ENCODE measurements at places on chromosomes 11 and 22.
A peak's percentile ranks its signal among the peaks of the same experiment; 100 is the strongest.

- DNase-seq = peak; percentile 5
These were observed 36.5 kb downstream of the NADSYN1 start for GRCh38 chr11:71489311-71490043.

DNA sequence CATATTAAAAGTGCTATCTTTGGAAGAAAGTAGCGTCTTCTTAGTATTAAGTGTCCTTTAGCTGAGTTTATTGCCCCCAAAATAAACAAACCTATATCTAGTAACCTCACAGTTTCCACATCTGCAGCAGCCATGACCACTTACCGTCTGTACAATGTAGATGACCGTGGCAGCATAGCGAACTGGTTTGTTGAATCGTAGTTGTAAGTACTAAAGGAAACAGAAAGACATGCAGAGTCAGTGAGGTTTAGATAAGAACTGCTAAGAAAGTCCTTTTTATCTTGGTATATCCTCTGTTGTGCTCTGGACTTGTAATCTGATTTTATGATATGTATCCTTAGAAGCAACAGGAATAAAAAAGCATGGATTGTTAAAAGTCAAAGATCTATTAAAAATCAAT is 9.4 kb downstream of the SLC5A12 start:
- no peak for DNase-seq

GRCh38 chr11:94638902-94639373 is 71.8 kb downstream of the PIWIL4 start:
- no peak for DNase-seq

DNA sequence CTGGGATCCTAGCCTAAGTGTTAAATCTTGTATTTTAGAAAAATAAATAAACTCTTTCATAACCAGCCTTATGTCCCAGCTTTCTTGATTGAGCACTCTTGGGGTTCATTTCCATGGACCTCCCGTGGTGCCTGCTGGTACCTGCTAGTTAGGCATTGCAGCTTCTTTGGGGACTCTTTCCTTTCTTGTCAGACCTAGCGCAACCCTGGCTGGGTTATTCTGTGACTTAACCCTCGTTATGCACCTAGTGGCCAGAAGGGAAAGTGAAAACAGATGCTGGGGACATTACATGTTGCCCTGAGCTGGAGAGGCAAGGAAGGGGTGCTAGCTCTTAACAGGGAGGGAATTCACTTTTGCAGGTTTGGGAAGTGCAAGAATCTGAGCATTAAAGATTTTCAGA is 46.8 kb downstream of the APIP start:
- no peak for DNase-seq

- peak; percentile 23 for DNase-seq
These were observed 7.0 kb downstream of the SEPTIN3 start for GRCh38 chr22:41976070-41976901.

DNA sequence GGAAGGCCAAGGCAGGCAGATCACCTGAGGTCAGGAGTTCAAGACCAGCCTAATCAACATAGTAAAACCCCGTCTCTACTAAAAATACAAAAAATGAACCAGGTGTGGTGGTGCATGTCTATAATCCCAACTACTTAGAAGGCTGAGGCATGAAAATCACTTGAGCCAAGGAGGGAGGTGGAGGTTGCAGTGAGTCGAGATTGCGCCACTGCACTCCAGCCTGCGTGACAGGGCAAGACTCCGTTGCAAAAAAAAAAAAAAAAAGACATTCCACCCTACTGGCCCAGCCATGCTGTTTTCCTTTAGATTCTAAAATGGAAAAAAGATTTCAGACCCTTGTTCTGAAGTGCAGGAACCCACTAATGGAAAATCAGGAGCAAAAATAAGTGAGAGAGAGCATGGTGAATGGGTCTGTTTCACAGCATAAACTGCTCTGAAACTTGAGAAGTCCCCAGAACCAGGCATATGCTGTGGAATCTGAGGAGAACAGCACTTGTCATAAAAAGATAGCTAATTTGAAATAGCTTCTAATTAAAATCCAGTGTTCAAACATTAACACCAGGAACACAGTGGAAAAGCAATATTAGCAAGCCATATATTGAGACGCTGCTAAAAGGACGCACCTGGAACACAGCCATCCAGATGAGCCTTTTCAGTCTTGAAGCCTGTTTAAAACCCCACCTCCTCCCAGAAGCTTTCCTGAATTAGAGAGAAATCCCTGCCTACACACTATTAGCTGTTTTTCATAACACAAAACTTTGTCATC is 66.3 kb upstream of the CHRM4 start:
- no peak for DNase-seq

GRCh38 chr22:23192133-23192532 is 11.8 kb downstream of the BCR start:
- no peak for DNase-seq

GRCh38 chr11:65378928-65379638 is 3.4 kb downstream of the SLC25A45 start:
- DNase-seq = no peak

- no peak for DNase-seq
These were observed 176.7 kb downstream of the BCR start for GRCh38 chr22:23357053-23357452.

- DNase-seq = no peak
These were observed 181.5 kb downstream of the MAML2 start for GRCh38 chr11:96161307-96162089.

GRCh38 chr11:69718147-69718546 is 14.3 kb upstream of the FGF19 start:
- no peak for DNase-seq

DNA sequence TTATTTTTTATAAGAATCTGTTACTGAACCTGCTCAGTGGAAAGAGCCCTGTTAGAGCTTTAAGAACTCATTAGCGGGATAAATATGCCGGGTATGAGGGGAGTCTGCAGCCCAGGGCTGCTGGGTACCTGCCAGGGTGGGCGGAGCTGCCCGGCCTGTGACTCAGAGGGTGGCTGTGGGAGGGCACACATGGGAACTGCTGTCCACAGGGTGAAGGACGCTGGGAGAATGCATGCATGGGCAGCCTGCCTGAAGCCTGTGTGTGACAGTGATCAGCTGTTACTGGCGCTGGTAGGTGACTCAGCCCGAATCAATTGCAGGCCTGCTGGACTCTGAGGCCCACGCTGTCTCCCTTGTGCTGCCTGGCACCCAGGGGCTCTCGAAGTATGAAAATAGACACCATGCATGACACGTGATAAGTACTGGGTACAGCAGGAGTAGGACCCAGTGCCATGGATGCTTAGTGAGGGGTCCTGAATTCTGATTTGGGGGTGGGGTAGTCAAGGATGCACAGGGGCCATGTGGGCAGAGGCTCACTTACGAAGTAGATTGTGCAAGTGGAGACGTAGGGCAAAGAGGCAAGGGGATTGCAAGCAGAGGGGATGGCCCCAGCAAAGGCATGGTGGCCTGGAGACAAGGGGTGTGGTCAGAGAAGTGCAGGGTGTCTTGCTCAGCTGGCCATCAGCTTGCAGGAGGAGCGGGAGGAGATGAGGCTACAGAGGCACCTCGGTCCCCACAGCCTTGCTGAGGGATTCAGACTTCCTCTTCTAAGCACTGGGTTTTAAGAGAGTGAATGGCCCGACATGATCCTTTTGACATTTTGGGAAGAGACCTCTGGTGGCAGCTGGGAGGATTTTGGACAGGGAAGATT is 36.5 kb downstream of the GRIK4 start:
- DNase-seq = no peak

DNA sequence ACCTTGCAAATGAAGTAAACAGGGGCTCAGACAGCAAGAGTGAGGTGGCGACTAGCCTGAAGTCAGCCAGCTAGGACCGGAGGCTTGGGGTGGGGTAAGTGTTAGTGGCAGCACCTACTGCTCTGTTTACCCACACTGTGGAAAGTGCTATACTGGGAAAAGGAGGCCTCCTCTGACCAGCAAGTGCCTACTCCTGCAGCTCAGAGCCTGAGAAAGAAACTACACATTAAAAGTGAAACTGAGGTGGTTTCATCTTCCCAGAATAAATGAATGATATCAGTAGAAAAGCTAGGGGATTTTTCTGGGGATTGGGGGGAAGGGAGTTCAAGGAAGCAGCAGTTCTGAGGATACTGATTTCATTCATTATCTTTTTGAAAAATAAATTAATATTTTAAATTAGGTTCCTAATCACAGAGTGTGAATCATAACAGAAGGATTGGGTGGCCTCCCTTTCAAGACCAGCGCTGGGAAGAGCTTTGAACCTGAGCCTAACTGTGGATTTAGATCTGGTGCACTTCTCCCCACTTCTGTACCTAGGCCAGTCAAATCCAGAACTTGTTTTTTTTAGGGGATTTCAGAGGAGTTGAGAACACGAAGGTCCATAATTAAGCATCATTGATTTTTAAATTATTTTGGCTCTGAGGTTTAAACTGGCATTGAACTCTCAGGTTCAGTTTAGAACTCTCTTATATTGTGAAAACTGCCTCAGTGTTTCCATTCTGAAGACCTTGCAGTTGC is 48.1 kb upstream of the GRAMD1B start:
- no peak for DNase-seq

DNA sequence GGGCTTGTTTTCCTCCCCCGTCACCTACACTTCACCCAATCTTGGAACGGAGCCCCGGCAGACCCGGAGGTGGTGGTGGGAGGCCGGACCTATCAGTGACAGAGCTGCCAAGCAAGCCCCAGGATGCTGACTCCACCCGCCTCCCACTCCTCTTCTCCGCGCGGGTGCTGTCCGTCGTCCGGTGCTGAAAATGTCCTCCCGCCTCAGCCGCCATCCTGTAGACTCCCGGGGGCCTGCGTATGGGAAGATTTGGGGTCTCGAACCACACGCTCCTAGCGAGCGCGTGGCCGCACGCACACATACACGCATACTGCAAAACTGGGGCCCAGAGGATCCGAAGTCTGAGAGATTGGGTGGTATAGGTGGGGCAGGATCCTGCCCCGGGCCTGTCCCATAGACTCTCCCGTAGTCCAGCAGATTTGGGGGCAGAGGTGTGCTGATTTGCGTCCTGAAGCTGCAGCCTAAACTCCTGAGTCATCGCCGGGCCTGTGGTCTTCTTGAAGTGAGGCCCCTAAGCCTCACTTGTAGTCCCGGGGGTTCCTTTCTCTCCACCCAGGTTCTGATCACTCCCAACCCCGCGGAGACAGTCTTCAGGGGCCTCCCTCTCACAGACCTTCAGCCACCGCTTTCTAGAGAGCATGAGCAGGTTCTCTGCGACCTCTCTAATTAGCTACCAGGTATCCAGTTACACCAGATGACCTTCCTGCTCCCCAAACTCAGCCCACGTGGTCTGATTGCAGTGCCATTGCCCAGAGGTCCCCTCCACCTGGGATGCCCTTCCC is 796 bp upstream of the YIF1A start:
- no peak for DNase-seq

DNA sequence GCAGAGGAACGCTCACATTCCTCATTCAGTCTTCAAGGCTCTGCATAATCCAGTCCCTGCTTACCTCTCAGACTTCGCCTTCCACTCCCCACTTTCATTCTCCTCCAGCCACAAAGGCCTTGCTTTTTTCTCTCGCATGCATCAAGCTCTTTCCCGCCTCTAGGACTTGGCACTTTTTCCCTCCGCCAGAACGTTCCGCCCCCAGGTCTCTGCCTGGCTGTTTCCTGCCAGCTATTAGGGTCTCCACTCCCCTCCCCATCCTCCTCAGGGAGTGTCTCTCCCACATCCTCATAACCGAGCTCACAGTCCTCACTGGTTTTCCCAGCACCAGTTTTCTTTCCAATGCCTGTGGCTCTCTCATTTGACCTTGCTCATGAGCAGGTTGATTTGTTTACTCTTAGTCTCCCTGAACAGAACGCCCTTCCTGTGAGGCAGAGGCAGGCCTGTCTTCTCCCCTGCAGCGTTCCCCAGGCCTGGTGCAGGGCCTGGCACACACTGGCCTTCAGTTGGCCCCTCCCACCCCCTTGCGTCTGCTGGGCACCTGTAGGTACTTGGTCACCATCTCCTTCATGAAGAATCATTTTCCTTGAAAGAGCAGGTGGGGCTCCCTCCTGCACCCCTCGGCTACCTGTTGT is 75.2 kb downstream of the RTL6 start:
- DNase-seq = no peak

DNA sequence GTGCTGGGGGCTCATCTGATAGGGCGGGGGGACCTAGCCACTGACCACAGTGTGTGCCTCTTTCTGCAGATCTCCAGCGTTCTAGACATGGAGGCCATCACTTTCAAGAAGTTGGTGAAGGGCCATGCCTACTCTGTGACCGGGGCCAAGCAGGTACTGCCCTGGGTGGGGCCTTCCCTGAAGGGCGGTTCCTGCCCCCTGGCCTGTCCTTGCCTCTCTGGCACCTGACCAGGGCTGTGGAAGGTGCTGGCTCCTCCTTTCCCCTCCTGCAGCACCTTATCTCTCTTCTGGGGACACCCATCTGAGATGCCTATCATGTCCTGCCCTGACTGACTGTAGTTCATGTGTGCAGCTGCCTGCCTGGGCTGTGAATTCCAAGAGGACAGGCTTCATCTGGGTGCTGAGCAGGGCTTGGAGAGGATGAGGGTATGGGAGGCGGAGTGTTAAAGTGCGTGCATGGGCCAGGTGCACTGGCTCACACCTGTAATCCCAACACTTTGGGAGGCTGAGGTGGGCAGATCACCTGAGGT is 5.5 kb downstream of the CAPN1 start:
- DNase-seq = no peak

- no peak for DNase-seq
These were observed 10.5 kb downstream of the GRK2 start for GRCh38 chr11:67276781-67277230.

DNA sequence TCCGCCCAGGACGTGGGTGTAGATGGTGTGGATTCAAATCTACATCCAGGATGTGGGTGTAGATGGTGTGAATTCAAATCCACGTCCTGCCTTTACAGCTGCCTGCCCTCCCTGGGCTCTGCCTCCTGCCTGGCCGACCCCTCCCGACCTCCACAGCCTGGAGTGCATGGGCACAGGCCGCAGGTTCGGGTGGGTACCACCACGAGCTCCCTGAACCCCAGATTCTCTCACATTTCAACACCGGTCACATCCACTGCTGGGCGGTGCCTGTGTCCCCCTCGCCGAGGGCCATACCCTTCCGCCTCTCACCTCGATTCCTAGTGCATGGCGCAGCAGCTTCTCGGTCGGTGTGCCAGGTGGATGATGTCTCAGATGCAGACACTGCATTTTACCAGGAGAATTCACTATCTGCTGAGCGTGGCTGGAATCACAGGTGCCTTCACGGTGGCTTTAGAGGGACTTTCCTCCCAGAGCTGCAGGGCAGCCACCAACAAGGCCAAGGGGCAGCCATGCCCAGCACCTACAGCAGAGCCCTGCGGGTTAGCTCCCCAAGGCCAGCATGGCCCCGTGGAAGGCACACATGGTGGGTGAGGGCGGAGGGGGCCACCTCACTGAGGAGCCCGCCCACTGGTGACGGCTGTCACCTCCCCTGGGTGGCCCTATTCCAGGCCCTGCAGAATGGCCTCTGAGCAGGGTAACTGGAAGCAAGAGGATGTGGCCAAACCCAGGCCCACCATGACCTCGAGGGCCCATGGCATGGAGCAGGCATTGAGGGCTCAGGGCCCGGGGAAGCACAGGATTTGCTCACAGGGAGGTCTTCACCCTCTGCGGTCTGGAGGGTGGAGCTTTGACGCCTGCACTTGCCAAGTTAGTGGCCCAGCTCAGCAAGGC is 638.5 kb downstream of the TBC1D22A start:
- no peak for DNase-seq

Measured in activated CD4-positive, alpha-beta T cell treated with anti-CD3 and anti-CD28 coated beads for 1 hour (primary cell).